ENCODE measurements at places on chromosomes 6 and 20. TPM values are rescaled to one million over a fixed set of nuclear protein-coding genes. Genes with fewer than 3 reads are reported as not detected.

- peaks cover 1% of the 10 kb centered on the region for H3K27me3 ChIP-seq
- H3K4me1 ChIP-seq = no peaks in the 10 kb centered on the region
- no peak overlapping the region for H3K4me3 ChIP-seq
Measured at GRCh38 chr6:146267447-146267846, 238.6 kb downstream of the GRM1 start.

DNA sequence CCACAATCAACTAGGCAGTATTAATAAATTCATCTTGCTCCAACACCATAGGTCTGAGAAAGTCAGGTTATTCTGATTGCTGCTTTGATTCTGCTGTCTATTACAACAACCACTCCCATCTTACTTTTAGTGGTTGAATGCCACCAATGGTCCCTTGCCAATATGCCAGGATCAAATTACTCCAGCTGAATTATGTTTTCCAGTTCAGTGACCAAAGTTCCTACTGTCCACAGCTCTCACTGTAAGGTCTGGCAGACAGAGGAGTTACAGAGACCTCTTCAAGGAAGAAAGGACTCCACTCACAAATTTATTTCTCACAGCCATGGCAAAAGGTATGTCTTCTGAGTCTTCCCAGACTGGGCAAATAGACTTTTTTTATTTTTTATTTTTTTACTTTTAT, 557.0 kb downstream of the HAO1 start:
- no peaks in the 10 kb centered on the region for H3K27me3 ChIP-seq
- H3K36me3 ChIP-seq = no peaks in the 10 kb centered on the region
- no peaks in the 10 kb centered on the region for H3K4me1 ChIP-seq
- no peak overlapping the region for H3K4me3 ChIP-seq
- no peak for DNase-seq

DNA sequence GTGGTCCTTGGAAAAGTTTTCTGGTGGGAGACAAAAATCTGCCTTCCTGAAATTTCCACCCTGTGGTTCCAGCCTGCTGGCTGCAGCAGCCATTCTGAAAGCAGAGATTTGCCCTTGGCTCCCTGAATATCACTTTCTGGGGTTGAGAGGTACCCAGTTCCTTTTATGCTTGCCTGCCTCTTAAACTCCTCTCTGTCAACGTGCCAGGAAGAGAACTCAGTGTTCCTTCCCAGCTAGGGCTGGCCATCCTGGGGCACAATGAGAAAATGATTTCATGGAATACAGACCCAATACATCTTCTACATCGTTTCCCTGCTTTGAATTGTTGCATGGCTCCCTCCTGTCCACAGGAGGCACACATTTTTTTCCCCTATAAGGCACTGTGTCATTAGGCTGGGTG, 1.6 kb upstream of the DSN1 start:
- H3K36me3 ChIP-seq = peaks cover 1% of the 10 kb centered on the region
- no peak overlapping the region for H3K27ac ChIP-seq
- no peak for DNase-seq
- no peak overlapping the region for H3K4me3 ChIP-seq
- H3K4me1 ChIP-seq = peaks cover 13% of the 10 kb centered on the region
- no peaks in the 10 kb centered on the region for H3K27me3 ChIP-seq

GRCh38 chr6:24743944-24744335, 25.0 kb upstream of the C6orf62 start:
- peak overlapping the region; percentile 82 for H3K27ac ChIP-seq
- H3K36me3 ChIP-seq = no peaks in the 10 kb centered on the region
- H3K4me3 ChIP-seq = peak overlapping the region; percentile 17
- H3K27me3 ChIP-seq = peaks cover 1% of the 10 kb centered on the region

Gene SMPDL3A
- total RNA-seq = not detected

DNA sequence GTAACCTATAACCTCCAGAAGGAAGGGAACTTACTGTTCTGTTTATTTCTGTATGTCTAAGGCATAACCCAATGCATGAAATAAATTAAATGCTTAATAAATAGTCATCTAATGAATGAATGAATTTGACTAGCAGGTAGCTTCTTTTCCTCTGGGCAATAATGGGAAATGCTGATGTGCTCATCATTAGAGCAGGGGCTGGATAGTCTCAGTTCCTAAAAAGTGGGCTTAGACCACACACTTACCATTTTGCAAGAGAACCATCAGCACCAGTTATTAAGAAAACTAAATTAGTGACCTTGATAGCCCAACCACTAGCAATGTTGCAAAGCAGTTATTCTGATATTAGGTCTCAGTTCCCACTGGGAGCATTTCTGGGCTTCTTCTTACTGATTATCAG, 449.7 kb downstream of the CDC5L start:
- H3K27ac ChIP-seq = no peak overlapping the region
- H3K36me3 ChIP-seq = no peaks in the 10 kb centered on the region
- H3K4me3 ChIP-seq = no peak overlapping the region
- H3K27me3 ChIP-seq = no peaks in the 10 kb centered on the region

GRCh38 chr20:31857861-31858759, 12.2 kb downstream of the DUSP15 start:
- H3K27me3 ChIP-seq = peaks cover 29% of the 10 kb centered on the region
- no peaks in the 10 kb centered on the region for H3K36me3 ChIP-seq
- no peak overlapping the region for H3K27ac ChIP-seq
- no peak for DNase-seq

DNA sequence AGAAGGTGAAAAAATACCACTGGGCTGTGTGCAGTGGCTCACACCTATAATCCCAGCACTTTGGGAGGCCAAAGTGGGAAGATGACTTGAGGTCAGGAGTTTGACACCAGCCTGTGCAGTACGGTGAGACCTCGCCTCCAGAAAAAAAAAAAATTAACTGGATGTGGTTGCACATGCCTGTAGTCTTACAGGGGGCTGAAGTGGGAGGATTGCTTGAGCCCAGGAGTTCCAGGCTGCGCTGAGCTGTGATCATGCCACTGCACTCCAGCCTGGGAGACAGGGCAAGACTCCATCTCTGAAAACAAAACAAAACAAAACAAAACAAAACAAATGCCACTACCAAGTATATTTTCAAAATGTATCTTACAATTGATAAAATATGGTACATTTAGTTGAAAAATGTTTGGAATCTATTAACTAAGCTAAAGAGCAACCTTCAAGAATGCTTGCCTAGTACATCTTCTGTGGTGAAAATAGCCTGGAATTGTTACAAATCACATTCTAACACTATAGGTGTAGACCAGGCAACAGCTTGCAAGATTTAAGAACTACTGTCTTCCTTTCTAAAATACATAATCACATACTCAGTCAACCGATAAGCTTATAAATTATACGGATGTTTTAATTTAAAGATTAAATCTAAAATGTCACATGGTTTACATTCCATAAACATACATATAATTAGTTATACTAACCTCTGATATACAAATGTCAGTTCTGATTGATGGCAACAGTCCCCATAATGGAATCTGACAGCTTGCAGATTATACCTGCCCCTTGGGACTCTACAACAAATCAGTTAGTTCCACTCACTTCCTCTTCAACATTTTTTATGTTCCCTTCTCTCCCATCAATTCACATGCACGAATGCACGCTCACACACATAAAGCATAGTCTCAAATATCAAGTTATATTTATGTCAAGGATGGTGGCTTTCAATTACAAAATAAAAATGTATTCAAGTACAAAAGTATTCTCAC, 150.8 kb downstream of the ASCC3 start:
- H3K4me1 ChIP-seq = no peaks in the 10 kb centered on the region
- H3K27me3 ChIP-seq = no peaks in the 10 kb centered on the region
- H3K36me3 ChIP-seq = peaks cover 1% of the 10 kb centered on the region
- no peak overlapping the region for H3K4me3 ChIP-seq
- no peak for DNase-seq

DNA sequence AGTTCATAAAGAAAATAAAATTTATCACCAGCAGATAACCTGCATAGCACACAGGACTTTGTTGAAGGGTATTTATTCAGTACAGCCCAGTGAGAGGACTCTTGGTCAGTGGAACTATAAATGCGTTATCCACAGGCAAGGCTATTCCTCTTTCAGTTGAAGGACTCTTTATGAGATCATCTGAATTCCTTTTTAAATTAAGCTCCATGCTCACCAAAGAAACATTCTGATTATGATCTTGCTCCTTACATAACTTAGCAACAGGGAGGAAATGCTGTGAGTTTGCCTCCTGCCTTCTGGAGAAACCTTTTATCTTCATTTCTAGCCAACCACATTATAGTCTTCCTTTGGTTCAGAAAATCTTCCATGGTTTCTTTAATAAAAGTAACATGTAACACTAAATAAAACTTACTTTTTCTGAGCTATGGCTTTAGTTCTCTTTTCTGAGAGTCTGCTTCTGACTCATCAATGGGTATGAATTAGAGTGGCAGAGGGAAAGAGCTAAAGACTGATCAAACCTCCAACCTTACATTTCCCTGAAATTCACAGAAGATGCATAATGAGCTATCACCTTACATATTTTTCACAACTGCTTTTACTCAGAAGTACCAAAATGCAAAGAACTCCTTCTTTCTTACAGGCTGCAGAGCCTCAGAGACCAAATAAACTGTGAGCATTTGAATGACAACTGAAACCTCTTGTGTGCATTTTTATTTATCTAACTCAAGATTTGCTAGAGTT, 267.2 kb downstream of the ADGRG6 start:
- DNase-seq = no peak
- H3K36me3 ChIP-seq = peaks cover 7% of the 10 kb centered on the region
- peak overlapping the region; percentile 2 for H3K4me3 ChIP-seq

Gene TNF
- total RNA-seq = 82.3 TPM

DNA sequence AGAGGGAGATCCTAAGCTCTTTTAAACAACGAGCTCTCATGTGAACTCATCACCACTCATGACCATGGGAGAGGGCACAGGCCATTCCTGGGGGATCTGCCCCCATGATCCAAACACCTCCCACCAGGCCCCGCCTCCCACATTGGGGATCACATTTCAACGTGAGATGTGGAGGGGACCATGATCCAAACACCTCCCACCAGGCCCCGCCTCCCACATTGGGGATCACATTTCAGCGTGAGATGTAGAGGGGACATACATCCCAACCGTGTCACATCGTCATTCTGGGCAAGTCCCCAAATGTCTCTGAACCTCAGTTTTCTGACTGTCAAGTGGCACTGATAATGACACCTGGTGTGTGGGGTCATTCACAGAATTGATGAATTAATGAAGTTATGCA, 641.8 kb downstream of the CDH26 start:
- no peak overlapping the region for H3K27ac ChIP-seq
- no peaks in the 10 kb centered on the region for H3K4me1 ChIP-seq
- H3K4me3 ChIP-seq = no peak overlapping the region
- no peak for DNase-seq
- H3K27me3 ChIP-seq = no peaks in the 10 kb centered on the region

DNA sequence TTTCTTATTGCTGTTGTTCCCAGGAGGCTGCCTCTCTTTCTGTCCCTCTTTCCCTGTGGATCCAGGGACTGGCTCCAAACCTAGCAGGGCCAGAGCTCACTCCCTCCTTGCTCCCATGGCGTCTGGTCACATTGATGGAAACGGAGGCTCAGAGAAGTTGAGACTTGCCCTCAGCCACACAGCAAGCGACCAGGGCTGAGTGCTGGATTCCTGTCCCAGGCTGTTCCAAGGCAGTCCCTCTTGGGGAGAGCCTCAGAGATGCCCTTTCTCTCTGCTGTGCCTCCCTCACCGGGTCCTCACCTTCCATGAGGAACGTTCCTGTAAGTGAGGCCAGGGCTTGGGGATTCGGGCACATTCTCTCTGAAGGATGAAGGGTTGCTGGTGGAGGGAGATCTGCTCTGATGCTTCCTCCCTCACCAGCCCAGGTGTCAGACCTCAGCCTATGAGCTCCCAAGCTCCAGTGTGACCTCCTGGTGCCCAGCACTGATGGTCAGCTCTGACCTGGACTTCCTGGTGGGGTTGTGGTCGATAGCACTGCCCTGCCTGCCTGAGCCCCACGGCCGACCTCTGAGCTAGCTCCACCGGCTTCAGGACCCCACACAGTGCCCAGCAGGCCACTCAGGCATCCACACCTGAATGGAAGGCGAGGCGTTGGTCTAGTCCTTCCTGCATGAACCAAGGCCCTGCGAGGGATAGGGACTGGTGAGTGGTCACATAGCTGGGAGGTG, 26.8 kb downstream of the SUN5 start:
- no peak for DNase-seq
- H3K27me3 ChIP-seq = no peaks in the 10 kb centered on the region
- peaks cover 44% of the 10 kb centered on the region for H3K4me1 ChIP-seq
- peaks cover 11% of the 10 kb centered on the region for H3K36me3 ChIP-seq
- no peak overlapping the region for H3K4me3 ChIP-seq

DNA sequence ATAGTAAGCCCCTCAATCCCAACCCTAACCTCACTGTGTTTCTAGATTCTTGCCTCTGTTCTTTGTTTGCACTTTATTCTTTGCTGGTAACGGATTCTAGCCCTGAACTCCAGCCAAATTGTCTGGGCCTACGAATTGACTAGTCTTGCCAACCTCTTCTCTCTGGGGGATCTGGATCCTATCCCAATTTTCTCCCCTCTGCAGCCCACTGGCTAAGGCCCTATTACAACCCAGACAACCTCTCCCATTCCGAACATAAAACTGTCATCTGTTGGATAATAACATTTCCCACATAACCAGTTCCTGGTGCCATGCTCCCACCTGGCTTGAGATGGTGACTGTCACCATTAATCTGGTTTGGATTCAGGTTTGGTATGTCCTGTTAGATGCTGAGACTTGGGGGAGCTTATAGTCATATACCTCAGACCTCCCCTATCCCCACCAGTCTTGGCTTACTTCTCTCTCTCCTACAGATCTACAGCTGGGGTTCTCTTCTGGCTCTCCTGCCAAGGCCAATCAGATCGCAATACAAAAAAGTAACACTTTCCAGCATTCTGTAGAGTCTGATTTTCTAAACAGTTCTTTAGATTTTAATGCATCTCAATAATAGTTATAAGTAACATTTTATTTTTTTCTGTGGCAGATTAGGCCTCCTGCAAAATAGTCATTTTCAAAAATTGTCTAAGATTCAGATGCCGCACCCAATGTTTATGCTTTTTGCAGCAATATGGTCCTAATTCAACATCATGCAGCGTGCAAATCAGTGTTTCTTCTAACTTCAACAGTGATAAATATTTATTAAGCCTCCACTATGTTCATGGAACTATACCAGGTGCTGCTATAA, 29.8 kb upstream of the AHI1 start:
- DNase-seq = no peak
- no peak overlapping the region for H3K27ac ChIP-seq
- no peaks in the 10 kb centered on the region for H3K4me1 ChIP-seq
- no peaks in the 10 kb centered on the region for H3K27me3 ChIP-seq

- H3K27me3 ChIP-seq = no peaks in the 10 kb centered on the region
- DNase-seq = no peak
- peaks cover 14% of the 10 kb centered on the region for H3K36me3 ChIP-seq
- peaks cover 63% of the 10 kb centered on the region for H3K4me1 ChIP-seq
- H3K27ac ChIP-seq = peak overlapping the region; percentile 95
Measured at GRCh38 chr6:136784271-136784664, 8.0 kb downstream of the MAP3K5 start.

GRCh38 chr20:5041433-5041832, 40.1 kb upstream of the SLC23A2 start:
- no peaks in the 10 kb centered on the region for H3K36me3 ChIP-seq
- no peak overlapping the region for H3K27ac ChIP-seq
- H3K4me1 ChIP-seq = peaks cover 4% of the 10 kb centered on the region
- DNase-seq = no peak

Gene PTGIS
- total RNA-seq = 0.43 TPM

All from activated CD4-positive, alpha-beta T cell treated with anti-CD3 and anti-CD28 coated beads for 36 hours (primary cell).